ENCODE measurements at places on chromosomes 12 and 14. TPM values are rescaled to one million over a fixed set of nuclear protein-coding genes. Genes with fewer than 3 reads are reported as not detected.

The WNT1 gene
- not detected for total RNA-seq

The MDP1 gene
- total RNA-seq: 9.9 TPM

The SLC25A47 gene
- total RNA-seq: not detected

The RND1 gene
- total RNA-seq: 0.44 TPM

The KCNK10 gene
- total RNA-seq: not detected

The P3H3 gene
- 83.3 TPM for total RNA-seq

The DEGS2 gene
- total RNA-seq: not detected

The RHNO1 gene
- 18.4 TPM for total RNA-seq

The TMEM120B gene
- 14.4 TPM for total RNA-seq

The AKAP6 gene
- 4.7 TPM for total RNA-seq

The HECTD1 gene
- total RNA-seq: 222 TPM

The ZDHHC22 gene
- not detected for total RNA-seq

The TMEM179 gene
- not detected for total RNA-seq

The DCN gene
- 1,080 TPM for total RNA-seq

The ETFBKMT gene
- 3.1 TPM for total RNA-seq

The TMPRSS12 gene
- total RNA-seq: not detected

The NGB gene
- total RNA-seq: not detected

The YY1 gene
- 40.9 TPM for total RNA-seq

The DCP1B gene
- total RNA-seq: 20.3 TPM

The PTPN21 gene
- total RNA-seq: 14.5 TPM

The JPH4 gene
- total RNA-seq: not detected

The TSPAN9 gene
- 23.0 TPM for total RNA-seq

The FOXN4 gene
- not detected for total RNA-seq

The MANSC4 gene
- not detected for total RNA-seq

The AMDHD1 gene
- total RNA-seq: 0.14 TPM

The SRRM4 gene
- not detected for total RNA-seq

The CD69 gene
- total RNA-seq: 1.9 TPM

The PPP1R1A gene
- total RNA-seq: not detected

The CD4 gene
- total RNA-seq: 0.57 TPM

The ASIC1 gene
- total RNA-seq: 0.72 TPM

The FBXL14 gene
- 8.3 TPM for total RNA-seq

The MUCL1 gene
- total RNA-seq: not detected

The GPRC5D gene
- total RNA-seq: not detected
